Stimulated activated CD4-positive, alpha-beta T cell treated with anti-CD3 and anti-CD28 coated beads, Interleukin-1b, Interleukin-23, amount 100 ng/mL, for 1 hour (primary cell): ENCODE measurements at places on chromosomes 4 and X.

GRCh38 chr4:181792641-181793040 is 450.6 kb upstream of the TENM3 start:
- no peak for DNase-seq

DNA sequence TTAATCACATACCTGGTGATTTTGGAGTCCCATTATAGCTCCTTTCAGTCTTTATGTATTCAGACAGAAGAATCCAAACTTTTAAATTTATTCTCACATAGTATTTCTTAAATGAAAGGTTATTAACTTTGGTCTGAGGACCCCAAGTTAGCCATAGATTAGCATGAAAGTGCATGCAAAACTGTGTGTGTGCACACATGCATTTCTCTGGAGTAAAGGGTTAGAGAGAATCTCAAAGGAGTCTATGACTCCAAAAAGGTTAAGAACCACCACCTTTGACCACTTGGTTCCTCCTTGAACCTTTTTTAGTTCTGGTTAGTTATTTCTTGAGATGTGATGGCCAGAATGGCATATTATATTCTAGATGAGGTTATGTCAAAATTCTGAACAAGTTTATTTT is 102.0 kb downstream of the MGST2 start:
- no peak for DNase-seq

DNA sequence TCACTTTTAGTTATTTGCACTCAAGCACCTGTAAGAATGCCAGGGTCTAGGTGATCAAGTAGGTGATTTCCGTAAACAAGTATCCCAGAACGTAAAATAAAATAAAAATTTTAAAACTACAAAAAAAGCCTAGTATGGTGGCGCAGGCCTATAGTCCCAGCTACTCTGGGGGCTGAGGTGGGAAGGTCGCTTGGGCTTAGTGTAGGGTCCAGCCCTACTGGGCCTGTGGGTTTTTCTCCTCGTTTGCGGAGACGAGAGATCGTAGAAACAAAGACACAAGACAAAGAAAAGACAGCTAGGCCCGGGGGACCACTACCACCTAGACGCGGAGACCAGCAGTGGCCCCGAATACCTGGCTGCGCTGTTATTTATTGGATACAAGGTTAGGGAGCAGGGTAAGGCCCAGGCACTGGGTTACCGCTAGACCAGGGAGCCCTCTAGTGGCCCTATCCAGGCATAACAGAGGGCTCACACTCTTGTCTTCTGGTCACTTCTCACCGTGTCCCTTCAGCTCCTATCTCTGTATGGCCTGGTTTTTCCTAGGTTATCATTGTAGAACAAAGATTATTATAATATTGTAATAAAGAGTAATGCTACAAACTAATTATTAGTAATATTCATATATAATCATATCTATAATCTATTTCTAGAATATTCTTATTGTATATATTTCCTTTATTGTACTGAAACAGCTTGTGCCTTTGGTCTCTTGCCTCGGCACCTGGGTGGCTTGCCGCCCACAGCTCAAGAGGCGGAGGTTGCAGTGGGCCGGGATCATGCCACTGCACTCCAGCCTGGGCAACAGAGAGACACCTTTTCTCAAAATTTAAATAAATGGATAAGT is 38.4 kb downstream of the SAGE1 start:
- no peak for DNase-seq

GRCh38 chr4:154616287-154616686 is 3.8 kb upstream of the FGG start:
- no peak for DNase-seq

DNA sequence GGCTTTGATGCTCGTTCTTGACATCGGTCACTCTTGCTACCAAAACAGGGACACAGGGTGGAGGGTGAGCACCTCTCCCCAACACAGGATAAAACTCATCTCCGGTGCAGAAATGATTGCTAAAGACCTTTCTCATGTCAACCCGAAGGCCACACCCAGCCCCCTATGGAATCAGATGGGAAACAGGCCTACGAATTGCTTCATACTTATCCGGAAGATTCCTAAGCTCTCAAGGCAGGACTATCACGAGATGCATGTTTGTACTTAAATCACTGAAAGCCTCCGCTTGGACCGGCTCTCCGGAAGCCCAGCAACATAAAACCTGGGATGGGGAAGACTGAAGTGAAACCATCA is 74.9 kb downstream of the MTMR1 start:
- DNase-seq, result no peak
